ENCODE measurements at places on chromosomes 12 and 14.
A peak's percentile ranks its signal among the peaks of the same experiment; 100 is the strongest.

DNA sequence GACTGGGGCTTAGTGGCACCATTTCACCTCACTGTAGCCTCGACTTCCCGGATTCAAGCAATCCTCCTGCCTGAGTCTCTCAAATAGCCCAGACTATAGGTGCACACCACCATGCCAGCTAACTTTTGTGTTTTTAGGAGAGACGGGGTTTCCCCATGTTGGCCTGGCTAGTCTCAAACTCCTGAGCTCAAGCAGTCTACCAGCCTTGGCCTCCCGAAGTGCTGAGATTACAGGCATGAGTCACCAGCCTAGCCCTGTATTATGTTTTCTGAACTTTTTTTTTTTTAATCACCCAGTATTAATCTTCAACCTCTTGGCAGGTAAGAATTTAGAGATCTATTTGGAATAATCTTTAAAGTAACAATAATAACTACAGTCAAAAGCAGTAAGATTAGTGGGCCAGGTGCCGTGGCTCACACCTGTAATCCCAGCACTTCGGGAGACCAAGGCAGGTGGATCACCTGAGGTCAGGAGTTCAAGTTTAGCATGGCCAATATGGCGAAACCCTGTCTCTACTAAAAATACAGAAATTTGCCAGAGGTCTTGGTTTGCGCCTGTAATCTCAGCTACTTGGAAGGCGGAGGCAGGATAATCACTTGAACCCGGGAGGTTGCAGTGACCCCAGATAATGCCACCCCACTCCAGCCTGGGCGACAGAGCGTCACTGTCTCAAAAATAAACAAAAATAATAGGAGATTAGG is 8.6 kb downstream of the NANOG start:
- DNase-seq = no peak

DNA sequence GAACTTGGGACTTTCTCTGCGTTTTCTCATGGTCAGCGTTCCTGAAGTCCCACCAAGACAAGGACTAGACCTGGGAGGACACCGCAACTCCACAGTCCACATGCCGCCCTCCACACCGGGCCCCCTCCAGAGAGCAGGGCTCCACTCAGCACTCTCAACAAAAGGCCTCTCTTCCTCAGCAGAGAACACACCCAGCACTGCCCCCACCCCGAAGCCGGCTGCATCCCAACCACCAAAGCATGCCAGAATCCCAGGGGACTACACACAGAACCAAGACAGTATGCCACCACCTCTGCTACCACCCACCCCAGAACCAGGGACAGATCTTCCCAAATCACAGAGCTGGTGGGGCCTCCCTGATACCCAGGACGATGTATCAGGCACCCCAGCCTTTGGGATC is 88.3 kb downstream of the BCL11B start:
- no peak for DNase-seq

GRCh38 chr12:72273851-72274351 is 1.7 kb downstream of the TRHDE start:
- peak; percentile 15 for DNase-seq

DNA sequence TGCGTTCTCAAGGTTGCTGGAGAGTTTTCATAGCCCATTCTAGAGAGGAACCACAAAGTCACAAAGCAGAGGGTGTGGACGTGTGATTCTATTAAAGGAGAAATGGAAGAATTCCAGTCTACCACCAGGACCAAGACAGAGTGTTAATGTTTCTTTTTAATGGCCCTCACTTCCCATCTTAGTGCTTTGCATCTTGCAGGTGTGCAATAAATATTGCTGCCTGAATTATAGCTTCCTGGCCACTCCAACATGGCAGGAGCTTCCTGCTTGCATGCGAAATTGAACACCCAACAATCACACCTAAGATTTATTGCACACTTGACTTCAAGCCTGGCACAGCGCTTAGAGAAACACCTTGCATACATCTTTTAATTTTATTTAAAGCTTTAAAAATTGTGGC is 22.4 kb upstream of the PPP1CC start:
- DNase-seq = no peak

GRCh38 chr12:99983456-99984258 is 1.1 kb downstream of the ANKS1B start:
- DNase-seq = no peak

- no peak for DNase-seq
These were observed 14.1 kb downstream of the KRAS start for GRCh38 chr12:25236626-25237025.

DNA sequence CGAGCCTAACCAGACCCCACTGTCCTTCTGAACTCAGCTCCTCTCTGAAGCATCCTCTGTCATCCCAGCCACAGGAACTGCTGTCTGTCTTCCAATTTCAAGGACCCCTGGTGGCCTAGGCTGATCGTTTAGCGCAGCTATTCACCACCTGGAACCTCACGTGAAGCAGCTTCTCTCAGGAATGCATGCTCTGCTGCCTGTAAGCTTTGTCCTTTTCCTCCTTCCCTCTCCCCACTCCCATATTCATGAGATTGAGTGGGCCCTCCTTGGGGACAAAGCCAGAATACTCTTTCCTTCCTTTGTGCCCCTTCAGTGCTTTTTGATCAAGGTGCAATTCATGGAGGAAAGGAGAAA is 17.2 kb downstream of the DPF3 start:
- no peak for DNase-seq

DNA sequence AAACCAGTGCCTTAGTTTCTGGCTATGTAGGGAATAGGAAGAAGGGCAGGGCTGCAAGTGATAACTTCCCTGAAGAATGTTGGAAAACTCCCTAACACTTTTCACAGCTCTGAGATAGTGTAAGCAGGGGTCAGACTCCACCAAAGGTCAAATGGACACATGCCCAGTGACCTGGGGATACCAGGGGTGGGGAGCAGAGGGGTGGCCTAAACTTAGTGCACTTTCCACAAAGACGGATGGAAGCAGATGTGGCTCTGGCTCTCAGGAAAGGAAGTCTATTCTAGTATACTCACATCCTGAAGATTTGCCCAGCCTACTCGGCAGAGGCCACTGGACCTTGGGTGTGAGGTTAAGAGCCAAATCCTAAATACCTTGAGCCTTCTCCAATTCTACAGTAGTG is 285.8 kb downstream of the NUAK1 start:
- no peak for DNase-seq

DNA sequence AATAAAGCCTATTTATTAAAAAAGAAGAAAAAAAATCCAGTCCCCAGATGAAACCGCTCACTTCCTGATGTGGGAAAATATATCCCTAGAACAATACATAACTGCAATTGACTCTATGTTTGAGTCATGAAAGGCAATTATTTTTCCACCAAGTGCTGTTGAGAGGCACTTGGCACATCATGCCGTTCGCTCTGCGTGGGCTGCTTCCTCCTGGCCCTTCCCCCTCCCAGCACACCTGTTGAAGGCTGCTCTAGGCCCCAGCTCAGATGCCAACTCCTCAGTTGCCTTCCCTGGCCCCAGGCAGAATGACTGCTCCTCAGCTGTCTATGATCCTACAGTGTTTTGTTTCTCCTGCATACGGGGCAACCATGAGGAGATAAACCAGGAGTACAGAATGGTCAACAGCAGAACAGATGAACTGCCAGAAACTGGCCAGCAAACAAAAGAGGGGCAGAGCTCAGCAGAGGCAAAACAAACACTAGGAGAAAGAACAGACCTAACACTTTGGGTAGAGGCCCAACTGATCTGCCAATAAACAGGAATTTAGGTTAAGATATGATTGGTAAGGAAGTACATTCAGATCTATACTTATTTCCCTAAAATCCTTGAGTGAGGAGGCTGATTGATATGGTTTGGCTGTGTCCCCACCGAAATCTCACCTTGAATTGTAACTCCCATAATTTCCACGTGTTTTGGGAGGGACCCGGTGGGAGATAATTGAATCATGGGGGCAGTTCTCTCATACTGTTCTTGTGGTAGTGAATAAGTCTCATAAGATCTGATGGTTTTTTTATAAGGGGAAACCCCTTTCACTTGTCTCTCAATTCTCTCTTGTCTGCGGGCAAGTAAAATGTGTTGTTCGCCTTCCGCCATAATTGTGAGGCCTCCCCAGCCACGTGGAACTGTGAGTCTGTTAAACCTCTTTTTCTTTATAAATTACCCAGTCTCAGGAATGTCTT is 58.6 kb downstream of the SLC38A1 start:
- no peak for DNase-seq

GRCh38 chr14:76752744-76753143 is 8.5 kb upstream of the VASH1 start:
- DNase-seq = no peak

- DNase-seq = no peak
These were observed 66.4 kb downstream of the GCH1 start for GRCh38 chr14:54836231-54836630.

GRCh38 chr12:100993916-100994450 is 199.4 kb downstream of the ANO4 start:
- no peak for DNase-seq

DNA sequence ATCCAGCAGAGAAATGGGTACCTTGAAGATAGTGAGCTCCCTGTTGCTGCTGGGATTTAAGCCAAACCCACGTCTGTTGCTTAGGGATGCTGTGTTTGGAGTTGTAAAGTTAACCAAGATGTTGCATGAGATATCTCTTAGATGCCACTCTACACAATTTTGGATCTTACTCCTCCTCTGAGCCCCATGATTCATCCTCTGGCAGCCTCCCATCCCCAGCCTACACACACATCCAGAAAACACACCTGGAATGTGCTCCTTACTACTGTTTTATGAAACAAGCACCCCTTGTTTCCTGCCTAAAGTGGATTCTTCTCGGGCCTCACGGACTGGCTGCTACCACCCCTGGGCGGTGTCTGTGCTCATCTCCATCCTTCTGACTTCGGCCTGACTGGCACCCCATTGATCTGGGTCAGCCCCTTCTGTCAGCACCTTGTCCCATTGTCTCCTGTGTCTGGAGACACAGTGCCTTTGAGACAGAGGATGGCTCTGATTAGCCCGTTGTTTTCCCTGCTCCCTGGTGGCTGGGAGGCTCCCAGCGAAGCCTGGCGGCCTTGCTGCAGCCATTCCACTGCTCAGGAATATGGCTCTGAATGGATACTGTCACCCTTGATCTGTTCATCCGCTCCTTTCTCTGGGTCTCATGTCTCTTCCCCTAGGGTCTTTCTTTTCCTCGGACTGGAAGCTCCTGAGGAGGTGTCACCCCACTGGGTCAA is 24.3 kb downstream of the TSPAN9 start:
- DNase-seq = no peak

GRCh38 chr12:19963972-19964371 is 404.4 kb upstream of the PDE3A start:
- DNase-seq = no peak

- DNase-seq = no peak
These were observed 52.7 kb downstream of the SPPL3 start for GRCh38 chr12:120851444-120851843.

GRCh38 chr14:22403296-22403695 is 185.7 kb downstream of the DAD1 start:
- DNase-seq = no peak

DNA sequence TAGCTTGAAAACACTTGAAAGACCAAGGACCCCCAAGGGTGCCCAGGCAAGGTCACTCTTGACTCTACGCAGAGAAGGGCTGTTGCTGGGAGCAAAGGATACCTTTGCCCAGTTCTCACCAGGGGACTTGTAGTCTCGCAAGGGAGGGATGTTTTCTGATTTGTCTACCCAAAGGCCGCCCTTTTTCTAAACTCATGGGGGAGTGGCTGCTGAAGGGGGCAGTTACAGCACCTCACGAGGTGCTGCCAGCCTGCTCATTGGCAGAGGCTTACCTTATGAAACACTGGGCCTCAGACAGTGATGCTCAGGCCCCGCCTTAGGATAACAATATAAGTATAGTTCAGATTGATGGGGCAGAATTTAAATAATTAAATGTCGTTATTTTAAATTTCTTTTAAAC is 107.0 kb downstream of the ETV6 start:
- DNase-seq = no peak

DNA sequence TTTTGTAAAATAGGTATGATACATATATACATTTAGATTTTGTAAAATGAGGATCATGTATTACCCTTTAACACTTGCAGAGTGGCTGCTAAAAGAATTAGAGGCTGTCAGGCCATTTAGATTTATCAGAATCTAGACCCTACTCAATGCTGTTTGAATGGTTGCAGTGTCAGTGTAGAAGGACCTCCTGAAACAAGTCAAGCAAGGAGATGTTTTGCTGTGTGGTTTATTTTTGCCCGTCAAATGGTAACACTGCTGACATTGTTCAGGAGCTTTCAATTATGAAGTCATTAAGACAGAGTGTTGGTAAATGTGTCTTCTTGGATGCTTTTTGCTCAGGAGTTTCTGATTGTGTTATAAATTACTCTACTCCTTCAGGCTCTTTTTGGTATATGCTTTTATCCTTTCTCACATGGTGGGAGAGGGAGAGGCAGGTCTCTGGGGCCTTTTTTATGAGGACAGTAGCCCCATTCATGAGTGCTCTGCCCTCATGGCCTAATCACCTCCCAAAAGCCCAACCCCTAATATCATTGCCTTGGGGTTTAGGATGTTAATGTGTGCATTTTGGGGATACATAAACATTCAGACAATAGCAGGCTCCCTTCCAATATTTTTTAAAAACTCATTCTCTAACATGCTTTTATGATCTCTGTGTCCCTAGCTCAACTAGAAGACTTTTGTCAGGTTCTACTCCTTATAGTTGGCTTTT is 16.5 kb downstream of the EID3 start:
- DNase-seq = no peak

DNA sequence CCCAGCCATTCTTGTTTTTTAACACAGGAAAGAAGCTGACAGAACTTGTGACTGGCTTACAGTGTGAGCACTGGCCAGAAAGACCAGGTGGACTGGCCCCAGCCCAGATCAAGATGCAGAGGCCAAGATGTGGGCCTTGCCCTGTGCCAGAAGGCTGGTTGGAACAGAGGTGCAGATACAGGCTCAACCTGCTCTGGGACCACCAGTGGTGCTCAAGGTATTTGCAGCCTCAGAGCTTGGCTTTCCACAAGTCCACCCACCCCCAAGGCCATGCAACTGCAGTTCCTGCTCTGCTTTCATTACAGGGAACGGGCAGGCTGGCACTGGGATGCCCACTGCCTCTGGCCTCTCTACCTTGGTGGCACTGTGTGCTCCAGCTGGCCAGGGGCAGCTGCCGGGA is 23.3 kb downstream of the ZFC3H1 start:
- DNase-seq = no peak

DNA sequence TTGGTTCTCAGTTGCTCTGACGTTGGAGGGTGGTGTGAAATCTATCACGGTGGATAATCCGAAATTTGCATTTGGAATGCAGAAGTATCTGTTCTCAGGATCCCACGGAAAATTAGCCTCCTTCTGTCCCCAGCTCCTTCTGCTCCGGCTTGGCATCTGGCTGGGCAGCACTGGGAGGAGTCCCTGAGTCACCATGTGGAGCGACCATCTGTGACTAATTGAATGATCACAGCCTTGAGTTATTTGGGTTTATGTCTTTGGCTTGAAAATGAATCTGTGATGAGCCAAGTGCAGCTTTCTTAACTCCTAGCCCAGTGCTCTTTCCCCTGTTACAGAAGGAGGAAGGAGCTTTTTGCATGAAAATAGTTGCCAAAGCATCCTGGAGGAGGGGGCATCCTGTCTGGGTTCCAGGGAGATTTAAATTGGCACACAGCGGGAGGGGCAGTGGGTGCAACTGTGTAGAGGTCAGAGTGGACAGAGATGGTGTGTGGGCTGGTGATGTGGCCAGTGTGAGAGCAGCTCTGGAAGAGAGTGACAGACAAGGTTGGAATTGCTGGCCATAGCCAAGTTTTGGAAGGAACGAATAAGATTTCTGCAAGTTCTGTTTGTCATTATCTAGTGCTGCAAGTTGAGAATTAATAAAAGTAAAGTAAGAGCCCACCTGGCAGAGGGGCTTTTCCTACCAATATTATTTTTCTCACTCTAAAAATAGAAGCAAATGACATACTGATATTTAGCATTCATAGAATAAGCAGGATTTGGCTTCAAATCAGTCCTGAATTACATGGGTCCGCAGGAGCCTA is 74.4 kb downstream of the SLC24A4 start:
- no peak for DNase-seq
